ENCODE measurements at places on chromosomes 2 and 18. TPM values are rescaled to one million over a fixed set of nuclear protein-coding genes. Genes with fewer than 3 reads are reported as not detected.

The REG1B gene
- not detected for total RNA-seq

The RUFY4 gene
- total RNA-seq = not detected

The DTNA gene
- total RNA-seq = 9.0 TPM

The GPR45 gene
- not detected for total RNA-seq

The C2orf66 gene
- total RNA-seq = not detected

The UGT1A4 gene
- not detected for total RNA-seq

The ALPP gene
- not detected for total RNA-seq

The UPP2 gene
- not detected for total RNA-seq

The ITGB6 gene
- total RNA-seq = not detected

The IL1A gene
- under 0.01 TPM for total RNA-seq

Data from myometrial cell (primary cell).